ENCODE measurements at places on chromosomes 6 and 20. TPM values are rescaled to one million over a fixed set of nuclear protein-coding genes. Genes with fewer than 3 reads are reported as not detected.

The KCNK17 gene
- not detected for total RNA-seq

The C4A gene
- 1.3 TPM for total RNA-seq

The RCAN2 gene
- not detected for total RNA-seq

The CRISP2 gene
- total RNA-seq: not detected

The SASH1 gene
- 4.1 TPM for total RNA-seq

The FAM184A gene
- not detected for total RNA-seq

The HSPA12B gene
- 0.53 TPM for total RNA-seq

The ELOVL2 gene
- 9.1 TPM for total RNA-seq

The CLIC5 gene
- not detected for total RNA-seq

The AGER gene
- 2.3 TPM for total RNA-seq

The HLA-DRA gene
- total RNA-seq: not detected

The C4B gene
- 1.2 TPM for total RNA-seq

The PHF20 gene
- 25.9 TPM for total RNA-seq

The MYBL2 gene
- total RNA-seq: 76.8 TPM

The RING1 gene
- 24.9 TPM for total RNA-seq

The TSHZ2 gene
- total RNA-seq: not detected

The NRSN1 gene
- total RNA-seq: not detected

The IMPG1 gene
- not detected for total RNA-seq

The FNDC1 gene
- 0.21 TPM for total RNA-seq

The WFDC2 gene
- total RNA-seq: 0.15 TPM

The MAS1 gene
- not detected for total RNA-seq

The THBD gene
- 25.5 TPM for total RNA-seq

The ADGB gene
- not detected for total RNA-seq

The ZNF831 gene
- total RNA-seq: not detected

The TBC1D32 gene
- total RNA-seq: 1.8 TPM
